Activated naive CD4-positive, alpha-beta T cell (primary cell): ENCODE measurements at places on chromosomes 2 and 18.

GRCh38 chr2:23541503-23542229 lies 156.7 kb downstream of the KLHL29 start:
- no peak for DNase-seq

GRCh38 chr2:235979753-235980435 lies 188.3 kb downstream of the GBX2 start:
- DNase-seq: no peak

DNA sequence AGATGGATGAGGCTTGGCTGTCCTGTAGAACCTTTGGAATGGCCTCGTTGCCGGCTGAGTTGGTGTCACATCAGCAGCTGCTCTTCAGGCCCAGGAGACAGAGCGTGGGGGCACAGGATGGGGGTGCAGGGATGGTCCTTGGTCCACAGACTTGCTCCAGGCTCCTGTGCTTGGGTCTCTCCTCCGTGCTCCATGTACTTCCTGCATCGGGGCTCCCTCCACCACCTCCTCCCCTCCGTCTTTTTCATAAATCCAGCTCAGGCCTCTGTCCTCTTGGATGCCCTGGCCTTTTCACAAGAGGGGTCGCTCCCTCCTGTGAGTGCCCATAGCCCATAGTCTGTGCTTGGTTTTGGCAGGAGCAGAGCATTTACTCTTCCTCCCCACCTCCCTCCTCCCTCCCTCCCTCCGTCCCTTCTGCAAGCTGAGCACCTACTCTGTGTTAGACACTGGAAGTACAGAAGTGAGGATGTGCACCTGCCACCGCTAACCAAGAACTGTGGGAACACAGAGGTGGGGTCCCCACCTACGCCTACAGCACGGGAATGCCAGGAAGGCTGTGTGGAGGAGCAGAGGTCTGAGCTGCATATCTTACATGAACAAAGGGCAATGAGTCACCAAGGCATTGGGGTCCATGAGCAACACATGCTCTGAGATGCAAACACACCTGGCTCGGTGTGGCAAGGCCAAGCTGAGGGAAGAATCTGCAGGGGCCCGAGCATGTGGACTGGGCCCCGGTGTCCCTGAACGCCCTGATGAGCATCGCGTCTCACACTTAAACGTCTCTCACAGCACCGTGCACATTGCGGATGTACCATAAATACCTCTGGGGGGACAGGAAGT lies 458.7 kb upstream of the HS6ST1 start:
- DNase-seq: no peak

DNA sequence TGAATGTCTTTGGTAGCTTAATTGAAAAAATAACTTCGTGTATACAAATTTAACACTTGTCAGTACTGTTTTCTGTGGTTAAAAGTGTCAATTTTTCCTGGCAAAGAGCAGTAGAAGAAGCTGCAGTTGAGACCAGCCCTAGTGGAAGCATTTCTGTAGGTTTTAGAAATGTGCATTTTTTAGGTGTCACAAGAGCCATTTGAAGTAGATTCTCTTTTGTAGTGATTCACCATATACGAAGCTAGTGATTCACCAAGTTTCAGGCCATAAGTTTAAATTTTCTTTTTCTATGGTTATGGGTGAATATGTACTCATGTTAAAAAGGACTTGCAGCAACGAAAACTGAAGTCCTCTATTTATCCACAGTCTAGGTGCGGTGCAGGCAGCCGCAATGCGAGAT lies 4.2 kb downstream of the NABP1 start:
- no peak for DNase-seq

GRCh38 chr2:234952270-234953115 lies 676 bp downstream of the SH3BP4 start:
- no peak for DNase-seq

GRCh38 chr2:199679883-199680282 lies 171.1 kb downstream of the FTCDNL1 start:
- no peak for DNase-seq

GRCh38 chr2:218780851-218781690 lies 876 bp upstream of the CYP27A1 start:
- no peak for DNase-seq

DNA sequence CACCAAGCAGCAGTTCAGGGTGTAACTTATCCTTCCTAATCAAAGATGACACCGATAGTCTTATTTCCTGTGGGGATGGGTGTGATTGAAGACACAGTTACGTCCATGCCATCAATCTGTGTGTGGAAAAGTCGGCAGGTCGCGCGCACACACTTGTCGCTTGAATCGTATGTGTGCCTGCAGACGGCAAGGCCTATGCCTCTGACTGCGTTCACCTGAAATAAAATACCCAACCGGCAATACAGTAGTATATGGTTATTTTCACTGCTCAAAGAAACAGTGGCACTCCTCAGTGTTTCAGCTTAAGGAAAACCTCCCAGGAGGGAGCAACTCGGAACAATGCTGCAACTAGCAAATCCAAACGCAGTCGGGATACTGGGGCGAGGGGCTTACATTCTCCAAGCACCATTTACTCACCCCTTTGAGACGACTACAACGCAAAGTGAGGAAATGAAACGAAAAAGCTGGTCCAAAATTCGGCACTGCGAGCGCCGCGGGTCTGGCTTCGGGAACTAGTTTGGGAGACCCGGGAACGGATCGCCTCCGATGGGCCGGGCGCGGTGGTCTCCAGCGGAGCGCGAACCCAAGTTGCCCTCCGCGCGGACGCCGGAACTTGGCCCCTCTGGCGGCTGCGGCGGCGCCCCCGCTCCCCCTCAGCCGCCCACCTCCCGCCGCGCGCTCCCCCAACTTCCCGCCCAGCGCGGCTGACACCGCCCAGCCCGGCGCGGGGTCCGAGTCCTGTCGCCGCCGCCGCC lies 675 bp downstream of the PRKD3 start:
- no peak for DNase-seq

- no peak for DNase-seq
These were observed 124.2 kb downstream of the FSIP2 start for GRCh38 chr2:185862657-185863398.

- DNase-seq: no peak
These were observed 12.1 kb downstream of the FAM168B start for GRCh38 chr2:131081190-131081589.

GRCh38 chr18:50401295-50401694 lies 26.4 kb downstream of the SKA1 start:
- no peak for DNase-seq
